ENCODE measurements at places on chromosomes 5 and 9.

DNA sequence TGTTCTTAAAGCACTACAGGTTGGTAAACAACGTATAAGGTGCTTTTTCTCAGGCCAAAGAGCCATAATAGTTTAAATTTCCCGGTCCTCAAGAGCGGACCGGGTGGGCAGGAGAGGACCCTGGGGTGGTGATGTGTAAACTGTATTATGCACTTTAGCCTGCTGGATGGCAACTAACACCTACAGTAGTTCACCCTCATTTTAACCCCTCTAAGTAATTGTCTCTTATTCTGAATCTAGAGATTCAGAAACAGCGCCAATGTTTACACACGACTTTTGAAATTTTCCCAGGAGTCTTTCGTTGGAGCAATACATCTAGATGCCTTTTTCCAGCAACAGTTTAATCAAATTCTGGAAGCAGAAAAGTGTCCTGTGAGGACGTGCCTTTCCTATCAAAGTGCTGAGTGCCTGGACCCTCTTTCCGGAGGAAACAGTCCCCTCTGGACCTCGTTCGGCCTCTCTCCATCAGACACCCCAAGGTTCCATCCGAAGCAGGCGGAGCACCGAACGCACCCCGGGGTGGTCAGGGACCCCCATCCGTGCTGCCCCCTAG, 676 bp upstream of the OCLN start:
- DNase-seq, result no peak

- no peak for DNase-seq
Observed at GRCh38 chr9:93976973-93977372, 21.8 kb upstream of the BARX1 start.

GRCh38 chr9:69446496-69446895, 121.5 kb downstream of the ENTREP1 start:
- no peak for DNase-seq

DNA sequence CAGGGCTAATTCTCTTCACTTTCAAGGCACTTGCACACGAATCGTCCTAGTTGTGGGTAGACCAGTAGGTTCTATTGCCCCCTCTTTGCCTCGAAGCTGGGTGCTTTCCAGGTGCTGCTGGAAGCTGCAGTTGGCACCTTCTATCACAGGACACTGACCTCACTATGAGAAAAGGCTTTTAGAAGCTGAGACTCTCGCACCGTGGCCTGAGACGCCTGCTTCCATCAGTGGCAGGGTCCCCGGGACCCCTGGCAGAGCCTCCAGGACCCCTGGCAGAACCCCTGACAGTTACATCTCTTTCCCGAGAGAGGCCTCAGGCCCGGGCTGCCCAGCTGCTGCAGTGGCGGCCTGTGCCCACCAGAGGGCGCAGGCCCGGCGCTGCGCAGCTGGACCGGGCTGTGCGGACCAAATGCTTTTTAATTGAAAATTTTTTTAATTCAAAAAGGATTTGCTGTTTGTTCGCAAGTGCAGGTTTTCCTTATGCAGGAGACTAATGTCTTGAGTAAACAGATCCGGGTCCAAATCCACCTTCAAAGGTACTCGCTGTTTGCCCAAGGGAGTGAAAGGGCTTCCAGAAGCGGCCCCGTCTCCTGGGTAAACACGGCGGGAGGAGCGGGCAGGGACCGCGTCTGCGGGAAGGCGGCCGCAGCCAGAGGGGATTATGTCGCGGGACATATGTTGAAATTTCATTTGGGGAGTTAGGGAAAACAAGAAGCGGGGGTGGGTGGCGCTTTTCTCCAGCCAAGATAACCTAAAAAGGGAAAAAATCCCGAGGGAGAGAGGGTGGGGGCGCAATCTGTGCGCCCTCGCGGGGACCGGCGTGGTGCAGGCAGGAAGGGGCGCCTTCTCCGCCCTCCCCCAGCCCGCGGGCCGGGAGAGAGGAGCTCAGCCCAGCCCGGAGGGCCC, 114.5 kb upstream of the LMX1B start:
- DNase-seq, result peak; percentile 47

DNA sequence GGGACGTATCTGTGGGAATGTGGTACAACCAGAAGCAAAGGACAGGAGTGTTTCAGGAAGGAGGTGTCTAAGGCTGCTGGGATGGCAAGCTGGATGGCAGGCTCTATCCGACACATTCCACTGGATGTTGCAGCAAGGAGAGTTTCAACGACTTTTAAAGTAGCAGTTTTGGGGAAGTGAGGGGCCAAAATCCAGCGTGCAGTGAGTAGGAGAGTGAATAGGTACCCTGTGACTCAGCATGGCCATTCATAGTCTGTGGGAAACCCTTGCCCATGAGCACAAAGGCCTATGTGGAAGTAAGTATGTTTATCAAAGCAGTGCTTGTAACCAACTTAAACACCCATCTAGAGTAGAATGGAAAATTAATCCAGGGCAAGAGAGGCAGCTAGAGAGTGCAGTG, 664.7 kb downstream of the ACTL7B start:
- DNase-seq, result no peak

- DNase-seq, result no peak
Observed at GRCh38 chr9:36961561-36962325, 72.3 kb downstream of the PAX5 start.

GRCh38 chr5:98735806-98736507, 37.5 kb upstream of the RGMB start:
- DNase-seq, result no peak

GRCh38 chr5:151063142-151063989, 17.5 kb downstream of the TNIP1 start:
- DNase-seq, result no peak
